ENCODE measurements at places on chromosomes 4 and X.

DNA sequence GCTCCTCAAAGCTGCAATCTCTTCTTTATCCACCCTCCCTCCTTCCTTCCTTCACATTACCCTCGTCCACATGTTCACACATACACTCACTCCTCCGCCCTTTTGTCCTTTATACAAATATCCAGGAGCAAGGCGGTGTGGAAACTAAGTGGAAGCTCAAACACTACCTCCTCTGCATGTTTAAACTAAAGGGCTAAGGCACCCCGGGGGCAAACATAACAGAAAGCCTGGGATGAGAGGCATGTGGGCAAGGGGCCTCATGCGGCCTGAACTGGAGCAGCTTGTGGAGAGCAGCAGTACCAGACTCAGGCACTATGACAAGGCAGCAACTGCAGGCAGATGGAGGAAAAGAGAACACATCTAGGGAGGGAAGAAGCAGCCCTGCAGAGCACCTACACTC is 9.5 kb downstream of the MAB21L2 start:
- no peak for DNase-seq

DNA sequence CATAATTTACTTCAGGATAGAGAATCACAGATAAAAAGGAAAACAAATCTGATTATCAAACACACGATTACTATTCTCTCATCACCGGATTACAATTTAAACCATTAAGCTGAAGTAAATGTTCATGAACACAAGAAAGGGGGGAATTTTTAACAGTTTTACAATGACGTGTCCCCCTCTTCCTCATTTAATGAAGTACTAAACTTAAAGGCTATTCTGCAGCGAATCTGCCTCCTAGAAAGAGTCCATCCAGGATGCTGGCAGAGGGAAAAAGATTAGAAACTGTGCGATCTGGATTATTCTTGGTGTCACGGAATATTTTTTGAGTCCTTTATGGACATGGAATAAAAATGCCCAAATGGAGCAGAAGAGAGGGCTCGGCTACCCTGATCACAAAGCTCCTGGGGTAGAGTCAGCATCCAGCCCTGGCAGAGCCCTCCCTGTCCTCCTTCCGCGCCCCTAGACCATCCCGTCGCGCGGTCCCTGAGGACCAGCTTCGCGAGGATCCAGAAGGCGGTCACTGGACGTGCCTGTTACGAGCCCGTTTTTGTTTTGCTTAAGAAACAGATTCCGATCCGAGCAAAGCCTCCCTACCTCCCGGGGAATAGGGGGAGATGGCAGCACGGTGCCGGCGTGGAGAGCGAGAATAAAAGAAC is 1.2 kb downstream of the ELF2 start:
- no peak for DNase-seq

DNA sequence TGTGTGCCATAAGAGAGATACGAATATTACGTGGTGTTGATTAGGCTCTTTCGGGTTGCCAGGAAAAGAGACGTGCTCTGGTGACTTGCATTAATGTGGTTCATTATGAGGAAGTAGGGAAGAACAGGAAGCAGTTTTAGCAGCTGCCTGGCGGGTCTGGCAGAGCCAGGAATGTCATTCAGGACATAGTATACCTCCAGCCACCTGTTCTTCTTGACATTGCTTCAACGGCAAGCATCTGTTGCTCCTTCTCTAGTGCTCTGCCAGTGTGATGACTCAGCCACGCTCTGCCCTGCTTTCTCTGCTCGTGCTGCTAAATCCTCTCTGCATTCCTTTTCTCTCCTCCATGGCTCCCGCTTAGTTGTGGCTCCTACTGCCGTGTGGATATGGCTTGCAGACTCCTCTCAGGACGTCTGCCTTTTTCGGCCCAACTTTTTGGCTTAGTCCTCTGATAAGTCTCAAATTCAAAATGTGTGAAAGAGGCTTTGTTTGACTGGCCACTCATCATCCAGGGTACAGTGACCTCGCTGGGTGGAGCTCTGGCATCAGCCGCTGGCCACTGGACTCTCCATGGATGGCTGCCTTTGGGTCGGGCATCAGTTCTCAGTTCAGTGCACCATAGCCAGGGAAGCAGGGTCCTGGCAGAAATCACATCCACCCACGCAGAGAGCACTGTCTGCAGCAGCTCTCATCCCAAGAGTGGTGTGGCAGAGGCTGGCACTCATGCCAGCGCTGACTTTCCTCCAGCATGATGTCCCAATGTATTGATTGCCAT is 89.3 kb upstream of the KLF3 start:
- DNase-seq = no peak

- no peak for DNase-seq
Observed at GRCh38 chr4:186644311-186644638, 79.4 kb downstream of the FAT1 start.

DNA sequence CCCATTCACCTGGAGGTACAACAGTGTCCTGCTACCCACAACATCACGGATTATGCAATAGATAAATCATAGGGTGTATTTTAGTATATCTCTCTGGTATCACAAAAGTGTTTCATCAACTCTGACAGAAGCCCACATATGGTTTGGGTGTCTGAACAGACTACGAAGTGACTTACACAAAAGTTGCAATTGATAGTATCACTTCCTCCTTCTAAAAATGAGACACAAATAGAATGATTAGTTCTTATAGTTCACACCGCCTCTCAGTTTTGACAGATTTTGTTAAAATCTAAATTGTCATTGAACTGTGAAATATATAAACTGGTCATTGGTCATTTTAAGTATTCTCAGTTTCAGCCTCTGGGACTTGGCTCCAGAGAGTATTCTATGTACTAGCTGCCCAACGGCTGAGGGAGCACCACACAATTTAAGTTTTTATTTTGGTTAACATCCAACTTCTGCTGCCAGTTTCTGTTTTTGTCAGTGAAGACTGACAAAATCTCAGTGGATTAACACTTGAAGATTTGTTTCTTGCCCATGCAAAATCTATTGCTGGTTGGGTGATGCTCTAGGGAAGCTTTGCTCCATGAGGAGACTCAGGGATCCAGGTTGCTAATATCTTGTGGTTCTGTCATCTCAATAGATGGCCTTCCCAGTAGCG is 113.8 kb upstream of the PUDP start:
- no peak for DNase-seq

DNA sequence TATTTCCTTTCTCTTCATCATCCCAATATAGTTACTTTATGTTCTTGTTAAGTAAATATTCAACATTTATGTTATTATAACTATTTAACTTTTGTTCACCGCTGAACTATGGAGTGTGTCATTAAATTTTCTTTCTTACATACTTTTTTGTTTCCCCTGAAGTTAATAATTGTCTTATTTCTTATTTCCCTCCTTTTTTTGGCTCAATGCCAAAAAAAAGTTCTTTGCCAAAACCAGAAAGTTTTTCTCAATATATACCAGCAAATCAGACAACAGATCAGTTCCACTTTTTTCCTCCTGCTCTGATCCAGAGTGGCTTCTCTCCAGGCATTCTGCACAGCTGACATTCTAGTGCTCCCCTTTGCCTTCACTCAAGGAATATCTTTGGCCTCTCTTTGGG is 187.0 kb upstream of the PPARGC1A start:
- no peak for DNase-seq

GRCh38 chr4:73730867-73731266 is 9.5 kb upstream of the CXCL8 start:
- no peak for DNase-seq

DNA sequence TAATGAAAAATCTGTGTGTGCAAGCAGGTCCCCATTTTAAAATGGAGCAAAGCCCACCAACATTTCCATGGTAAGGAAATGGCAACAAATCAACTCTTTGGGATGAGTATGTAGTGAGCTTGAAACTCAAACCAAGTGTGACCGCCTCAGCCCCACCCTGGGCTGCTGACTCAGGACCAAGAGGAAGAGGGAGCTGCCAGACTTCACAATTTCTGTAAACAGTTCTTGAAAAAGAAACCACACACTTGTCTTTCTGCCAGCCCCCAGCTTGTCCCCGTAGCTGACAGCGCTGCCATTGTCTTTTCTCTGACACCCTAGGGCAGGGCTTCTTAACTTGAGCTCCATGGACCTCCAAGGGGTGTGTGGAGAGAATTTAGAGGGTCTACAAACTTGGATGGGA is 10.3 kb downstream of the RTL5 start:
- peak; percentile 82 for DNase-seq

GRCh38 chrX:139495324-139495723 is 35.2 kb upstream of the F9 start:
- DNase-seq = no peak

DNA sequence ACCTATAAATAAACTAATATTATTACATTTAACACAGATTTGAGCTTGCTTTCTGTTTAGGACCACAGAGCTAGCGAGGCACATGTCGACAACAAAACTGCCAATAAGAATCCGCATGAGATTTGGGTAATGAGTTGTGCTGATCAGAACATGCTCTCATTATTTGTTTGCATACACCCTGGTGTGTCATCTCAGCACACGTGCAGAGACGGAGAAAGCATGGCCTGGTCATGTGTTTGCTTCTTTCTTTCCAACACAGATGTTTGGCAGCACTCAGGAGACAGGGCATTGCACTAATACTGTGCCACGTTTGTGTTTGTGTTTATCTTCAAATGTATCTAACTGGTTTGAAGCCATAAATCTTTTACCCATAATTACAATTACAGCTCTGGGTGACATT is 364.8 kb downstream of the ARAP2 start:
- DNase-seq = no peak

- DNase-seq = no peak
Observed at GRCh38 chrX:40474205-40474626, 106.6 kb upstream of the ATP6AP2 start.

- no peak for DNase-seq
Observed at GRCh38 chr4:107603430-107603829, 116.6 kb downstream of the PAPSS1 start.

- DNase-seq = no peak
Observed at GRCh38 chrX:71107762-71108360, 1.3 kb upstream of the CXorf65 start.

DNA sequence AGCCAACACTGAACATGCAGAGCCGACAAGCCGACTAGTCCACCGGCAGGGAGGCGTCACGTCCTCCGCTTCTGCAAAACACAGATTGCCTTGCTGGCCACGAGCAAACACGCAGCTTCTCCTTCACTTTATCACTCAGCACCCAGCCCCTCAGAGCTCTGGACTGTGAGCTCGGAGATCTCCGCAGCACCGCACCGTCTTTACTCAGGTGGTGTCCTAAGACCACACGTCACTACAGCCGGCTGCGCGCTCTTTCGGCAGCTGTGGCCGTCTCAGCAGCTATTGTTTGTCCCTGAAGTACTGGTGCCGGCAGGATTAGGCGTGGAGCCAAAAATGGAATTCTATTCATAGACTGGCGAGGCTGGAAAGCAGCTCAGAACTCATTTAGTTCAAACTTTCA is 72.0 kb downstream of the FAT1 start:
- DNase-seq = peak; percentile 59

DNA sequence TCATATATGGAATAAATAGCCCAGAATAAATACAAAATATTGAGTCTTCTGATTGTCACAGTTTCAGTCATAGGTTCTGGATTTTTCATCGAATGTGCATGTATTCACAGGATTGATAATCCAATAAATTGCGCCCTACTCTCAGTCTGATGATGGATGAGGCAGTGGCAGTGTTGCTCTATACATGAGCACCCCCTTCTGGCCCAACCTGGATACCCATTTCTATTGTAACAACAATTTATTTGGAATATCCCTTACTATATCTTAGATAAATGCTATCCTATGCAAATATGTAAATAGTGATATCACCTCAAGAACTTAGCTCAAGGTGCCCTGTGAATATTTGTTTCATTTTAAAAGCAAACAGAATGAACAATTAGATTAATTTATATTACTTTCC is 733.7 kb upstream of the PABPC4L start:
- no peak for DNase-seq

All from tibial artery (tissue), 4 donors.